ENCODE measurements at places on chromosomes 12 and 14.

DNA sequence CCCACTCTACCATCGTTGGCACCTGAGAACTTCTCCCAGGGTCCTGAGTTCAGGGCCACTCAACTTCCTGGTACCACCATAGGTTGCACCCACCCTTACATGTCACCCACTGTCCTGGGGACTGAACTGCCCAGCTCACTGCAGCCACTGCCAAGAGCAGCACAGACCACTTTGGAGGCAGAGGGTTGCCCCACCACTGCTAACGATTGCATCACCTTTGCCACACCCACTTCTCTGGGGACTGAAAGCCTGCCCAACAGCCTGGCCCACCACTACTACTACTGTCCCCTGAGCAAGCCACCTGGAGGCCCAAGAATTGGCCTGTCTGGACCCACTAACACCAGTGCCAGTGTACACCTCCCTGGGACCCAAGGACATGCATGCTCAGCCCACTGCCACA is 27.6 kb downstream of the CACNA2D4 start:
- DNase-seq = no peak

- no peak for DNase-seq
Measured at GRCh38 chr12:41286426-41286825, 98.3 kb downstream of the PDZRN4 start.

- peak; percentile 23 for DNase-seq
Measured at GRCh38 chr12:64273527-64274403, 51.7 kb upstream of the KICS2 start.

- peak; percentile 25 for DNase-seq
Measured at GRCh38 chr14:55580470-55581341, 699 bp downstream of the KTN1 start.

DNA sequence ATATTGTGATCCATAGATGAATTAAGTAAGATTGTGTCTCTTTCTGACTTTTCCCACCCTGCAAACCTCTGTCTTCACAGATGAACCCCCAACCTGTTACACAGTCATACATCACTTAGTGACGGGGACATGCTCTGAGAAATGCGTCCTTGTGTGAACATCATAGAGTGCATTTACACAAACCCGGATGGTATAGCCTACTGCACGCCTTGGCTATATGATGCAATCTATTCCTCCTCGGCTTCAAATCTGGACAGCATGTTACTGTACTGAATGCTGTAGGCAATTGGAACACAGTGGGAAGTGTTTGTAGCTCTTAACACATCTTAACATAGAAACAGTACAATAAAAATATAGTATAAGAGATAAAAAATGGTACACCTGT is 7.4 kb upstream of the TESPA1 start:
- no peak for DNase-seq

- DNase-seq = no peak
Measured at GRCh38 chr14:80426683-80427082, 215.4 kb upstream of the DIO2 start.

- DNase-seq = no peak
Measured at GRCh38 chr14:24312736-24313507, 1.6 kb downstream of the LTB4R start.

DNA sequence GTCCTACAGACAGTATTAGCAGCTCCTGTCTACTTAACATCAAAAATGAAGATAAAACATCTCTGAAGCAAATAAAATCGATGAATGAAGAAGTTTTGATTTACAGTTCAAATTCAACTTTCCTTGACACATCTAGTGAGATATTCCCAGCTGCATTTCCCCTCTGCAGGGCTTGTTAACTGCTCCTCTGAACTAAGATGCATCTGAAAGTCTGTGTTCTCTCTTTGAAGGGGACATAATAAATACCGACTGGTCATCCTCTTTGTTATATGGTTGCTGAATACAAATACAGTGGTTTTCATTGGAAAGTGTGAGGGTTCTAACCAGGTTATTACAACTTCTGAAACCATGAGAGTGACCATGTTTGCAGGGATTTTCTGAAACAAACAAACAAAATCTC is 266.4 kb upstream of the SLC16A7 start:
- DNase-seq = no peak

DNA sequence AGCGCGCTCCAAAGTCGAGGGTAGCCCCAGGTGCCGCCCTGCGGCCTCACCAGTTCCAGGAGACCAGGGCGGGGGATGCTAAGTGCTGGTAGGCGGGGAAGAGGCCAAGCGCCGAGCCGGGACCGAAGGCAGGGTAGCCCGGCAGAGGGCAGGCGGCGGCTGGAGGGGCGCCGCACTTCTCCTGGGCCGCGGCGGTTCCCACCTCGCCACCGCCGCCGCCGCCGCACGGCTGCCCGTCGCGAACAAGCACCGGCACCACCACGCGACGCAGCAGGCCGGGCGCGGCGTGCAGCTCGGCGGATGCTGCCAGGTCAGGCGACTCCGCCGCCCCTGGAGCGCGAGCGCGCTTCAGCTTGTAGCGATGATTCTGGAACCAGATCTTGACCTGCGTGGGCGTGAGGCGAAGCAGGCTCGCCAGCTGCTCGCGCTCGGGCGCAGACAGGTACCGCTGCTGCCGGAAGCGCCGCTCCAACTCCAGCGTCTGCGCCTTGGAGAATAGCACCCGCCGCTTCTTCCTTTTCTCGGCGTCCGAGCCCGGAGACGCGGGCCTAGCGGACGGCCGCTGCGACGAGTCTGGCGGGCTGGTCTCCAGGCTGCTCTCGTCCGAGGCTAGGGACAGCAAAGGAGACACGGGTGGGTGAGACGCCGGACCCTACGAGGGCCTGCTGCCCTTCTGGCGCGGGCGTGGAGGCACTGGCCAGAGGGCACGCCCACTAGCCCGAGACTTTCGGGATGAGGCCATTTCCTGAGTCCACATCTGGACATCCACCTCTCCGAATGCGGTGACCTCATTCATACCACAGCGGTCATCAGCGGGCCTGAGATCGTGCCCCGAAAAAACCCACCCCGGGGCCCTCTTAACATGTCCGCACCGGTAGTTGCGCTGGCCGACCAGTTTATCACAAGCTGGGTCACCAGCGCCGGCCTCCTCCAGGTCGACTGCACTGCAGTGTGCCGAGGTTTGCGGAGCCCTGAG is 1.3 kb downstream of the NKX2-8 start:
- DNase-seq = peak; percentile 47

GRCh38 chr12:17342381-17342961 is 736.5 kb upstream of the LMO3 start:
- no peak for DNase-seq

GRCh38 chr12:5620896-5621295 is 189.0 kb downstream of the NTF3 start:
- DNase-seq = no peak

- no peak for DNase-seq
Measured at GRCh38 chr14:71013551-71014192, 106.4 kb downstream of the PCNX1 start.

DNA sequence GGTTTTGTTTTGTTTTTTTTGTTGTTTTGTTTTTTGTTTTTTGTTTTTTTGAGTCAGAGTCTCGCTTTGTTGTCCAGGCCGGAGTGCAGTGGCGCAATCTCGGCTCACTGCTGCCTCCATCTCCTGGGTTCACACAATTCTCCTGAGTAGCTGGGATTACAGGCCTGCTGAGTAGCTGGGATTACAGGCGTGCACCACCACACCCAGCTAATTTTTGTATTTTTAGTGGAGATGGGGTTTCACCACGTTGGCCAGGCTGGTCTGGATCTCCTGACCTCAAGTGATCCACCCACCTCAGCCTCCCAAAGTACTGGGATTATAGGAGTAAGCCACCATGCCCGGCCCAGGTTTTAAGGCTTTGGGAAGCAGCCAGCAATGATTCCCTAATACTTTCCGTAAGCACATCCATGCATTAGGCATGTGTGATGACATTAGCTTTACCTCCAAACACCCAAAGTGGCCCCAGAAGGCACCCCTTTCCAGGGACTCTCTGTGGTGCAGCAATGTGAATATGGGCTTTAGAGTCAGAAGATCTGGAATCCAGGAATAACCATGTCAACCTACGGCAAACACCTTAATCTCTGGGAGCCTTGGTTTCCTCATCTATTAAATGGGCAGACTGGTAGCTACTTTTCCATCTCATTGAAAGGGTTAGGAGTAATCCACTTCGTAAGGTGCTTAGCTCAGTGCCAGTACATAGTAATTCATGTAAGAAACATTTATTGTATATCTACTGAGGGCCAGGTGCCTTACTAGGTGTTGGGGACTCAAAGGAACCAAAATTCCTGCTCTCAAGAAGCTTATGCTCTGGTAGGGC is 152.9 kb downstream of the ZFP36L1 start:
- DNase-seq = no peak

- no peak for DNase-seq
Measured at GRCh38 chr12:4099276-4099675, 174.3 kb upstream of the CCND2 start.

DNA sequence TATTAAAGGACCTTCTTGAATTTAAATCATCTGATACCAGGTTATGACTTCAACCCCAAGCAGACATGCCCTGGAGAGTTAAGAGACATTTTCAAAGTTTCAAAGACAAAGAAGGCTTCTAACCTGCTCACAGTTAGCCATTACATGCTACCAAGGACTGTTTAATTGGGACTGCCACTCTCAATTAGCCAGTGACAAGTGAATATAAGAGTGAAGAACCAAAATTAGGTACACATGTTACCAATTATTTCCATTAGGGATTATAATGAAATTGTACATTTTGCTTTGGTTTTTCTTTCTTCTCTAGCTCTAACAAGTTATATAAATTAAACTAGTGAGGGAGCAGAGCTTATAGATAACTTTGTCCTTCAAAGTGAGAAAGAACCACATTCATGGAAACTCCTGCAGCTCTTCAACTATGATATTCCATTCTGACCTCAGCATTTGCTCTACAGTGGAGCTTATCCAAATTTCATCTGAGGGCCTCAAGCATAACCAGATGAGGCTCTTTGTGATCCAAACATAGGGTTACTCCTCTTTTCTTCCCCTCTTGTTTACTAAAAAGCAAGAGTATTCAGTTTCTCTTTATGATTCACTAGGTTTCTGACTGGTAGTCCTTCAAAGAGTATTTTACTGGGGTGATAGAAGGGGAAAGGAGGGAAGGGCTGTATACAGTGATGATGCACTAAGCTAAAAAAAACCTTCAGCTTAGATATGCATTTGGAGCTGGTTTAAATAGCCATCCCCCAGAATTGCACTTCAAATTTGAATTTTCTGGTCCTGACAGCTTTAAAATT is 91.3 kb downstream of the DUSP6 start:
- no peak for DNase-seq

GRCh38 chr14:98692832-98693231 is 579.2 kb downstream of the BCL11B start:
- DNase-seq = no peak

GRCh38 chr12:66899588-66899987 is 220.7 kb upstream of the GRIP1 start:
- no peak for DNase-seq

GRCh38 chr12:124397807-124398577 is 103.1 kb downstream of the RFLNA start:
- no peak for DNase-seq

- DNase-seq = no peak
Measured at GRCh38 chr12:61758661-61759060, 501.5 kb upstream of the USP15 start.

GRCh38 chr12:597926-598568 is 65.2 kb downstream of the NINJ2 start:
- no peak for DNase-seq

- DNase-seq = no peak
Measured at GRCh38 chr14:65346895-65347294, 65.6 kb upstream of the FUT8 start.

DNA sequence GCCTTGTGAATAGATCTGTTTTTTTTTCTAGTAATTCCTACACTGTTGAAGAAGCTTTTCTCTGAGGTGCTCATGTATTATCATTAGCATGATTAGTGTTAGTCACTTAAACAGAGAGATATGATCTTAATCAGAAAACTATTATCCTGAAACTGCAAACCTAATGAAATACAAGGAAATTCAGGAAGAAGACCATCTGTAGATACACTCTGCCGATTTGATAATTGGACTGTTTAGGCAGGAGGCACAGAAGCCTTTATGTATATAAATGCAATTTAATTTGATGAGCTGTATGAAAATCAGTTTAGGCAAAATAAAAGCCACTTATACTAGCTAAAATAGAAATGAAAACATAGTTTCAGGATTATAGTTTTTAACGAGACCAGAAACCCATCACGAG is 23.3 kb downstream of the PDZRN4 start:
- DNase-seq = no peak

DNA sequence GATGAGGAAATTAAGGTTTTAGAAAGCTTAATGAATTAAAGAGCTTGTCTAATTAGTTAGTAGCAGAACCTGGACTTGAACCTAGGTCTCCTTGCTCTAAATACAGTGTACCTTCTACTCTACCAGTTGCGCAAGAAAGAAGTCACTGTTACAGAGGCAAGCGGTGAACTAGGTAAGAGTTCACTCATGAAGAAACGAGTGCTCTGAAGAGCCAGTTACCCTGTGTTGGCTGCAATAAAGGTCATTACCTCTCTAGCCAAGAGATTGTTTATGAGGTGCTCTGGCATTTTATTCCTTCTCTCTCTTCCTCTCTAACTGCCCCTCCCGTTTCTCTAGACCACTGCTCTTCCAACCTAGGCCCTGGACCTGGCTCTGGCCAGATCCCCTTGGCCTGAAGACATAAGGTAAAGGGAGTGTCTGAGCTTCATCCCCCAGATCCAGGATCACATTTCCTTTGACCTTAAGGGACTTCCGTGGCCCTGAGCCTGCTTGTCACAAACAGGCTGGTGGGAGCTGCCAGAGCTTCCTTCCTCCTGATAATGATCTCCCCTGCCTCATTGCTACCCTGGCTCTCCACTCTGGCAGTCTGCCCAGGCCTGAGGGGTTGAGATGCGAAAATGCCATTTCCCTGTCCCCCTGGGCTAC is 1.9 kb downstream of the RNASE7 start:
- no peak for DNase-seq

- no peak for DNase-seq
Measured at GRCh38 chr12:132449565-132450417, 40.2 kb upstream of the FBRSL1 start.

DNA sequence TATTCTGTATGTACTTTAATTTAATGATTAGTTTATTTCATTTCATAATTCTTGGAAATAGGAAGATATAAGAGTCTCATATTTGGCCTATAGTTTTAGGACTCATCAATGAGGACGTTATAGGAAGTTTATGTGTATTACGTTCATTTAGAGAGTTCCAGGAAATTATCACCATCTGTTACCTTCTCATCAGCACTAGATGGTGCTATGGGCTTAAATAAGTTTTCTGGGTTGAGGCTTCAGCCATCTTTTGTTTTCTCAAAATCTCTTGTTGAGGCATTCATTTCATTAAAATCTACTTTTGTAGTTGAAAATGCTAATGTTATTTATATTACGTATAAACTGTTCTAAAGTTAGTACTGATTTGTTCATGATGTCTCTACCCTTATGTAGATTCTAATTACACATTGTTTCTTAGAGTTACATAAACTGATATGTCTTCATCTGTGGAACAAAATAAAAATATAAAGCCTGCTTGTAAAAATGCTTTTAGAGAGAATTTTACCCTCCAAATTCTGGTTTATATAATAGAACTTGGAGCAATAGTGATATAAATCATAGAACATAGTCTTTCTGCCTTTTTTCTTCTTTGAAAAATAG is 89.2 kb downstream of the CFAP54 start:
- DNase-seq = no peak

DNA sequence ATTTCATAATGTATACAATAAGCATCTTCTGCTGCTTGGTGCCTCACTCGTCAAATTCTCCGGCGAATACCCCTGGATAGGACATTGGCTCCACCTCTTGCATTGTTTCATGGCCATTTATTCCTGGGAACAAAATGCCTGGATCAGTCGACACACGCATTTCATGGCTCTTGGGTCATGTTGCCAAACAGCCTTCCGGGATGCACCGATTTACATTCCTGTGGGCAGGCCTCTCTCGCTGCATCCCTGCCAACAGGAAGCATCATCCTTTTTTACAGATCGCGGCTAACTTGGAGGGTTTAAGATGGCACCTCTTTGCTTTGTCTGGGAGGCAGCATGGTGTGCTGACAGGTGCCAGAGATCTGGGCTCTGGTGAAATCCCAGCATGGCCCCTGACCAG is 32.7 kb upstream of the RIMBP2 start:
- no peak for DNase-seq
